ENCODE measurements at places on chromosomes 16 and 17. TPM values are rescaled to one million over a fixed set of nuclear protein-coding genes. Genes with fewer than 3 reads are reported as not detected.

LRRC37A gene
- polyA plus RNA-seq = 0.76 TPM

ZNF319 gene
- polyA plus RNA-seq = 2.2 TPM

HOXB6 gene
- polyA plus RNA-seq = 7.8 TPM

FBXW10 gene
- polyA plus RNA-seq = not detected

C17orf50 gene
- not detected for polyA plus RNA-seq

SMTNL2 gene
- polyA plus RNA-seq = 1.9 TPM

WWOX gene
- polyA plus RNA-seq = 7.7 TPM

CCDC102A gene
- polyA plus RNA-seq = 6.5 TPM

FAM117A gene
- polyA plus RNA-seq = 5.3 TPM
